ENCODE measurements at places on chromosomes 1 and 21.

DNA sequence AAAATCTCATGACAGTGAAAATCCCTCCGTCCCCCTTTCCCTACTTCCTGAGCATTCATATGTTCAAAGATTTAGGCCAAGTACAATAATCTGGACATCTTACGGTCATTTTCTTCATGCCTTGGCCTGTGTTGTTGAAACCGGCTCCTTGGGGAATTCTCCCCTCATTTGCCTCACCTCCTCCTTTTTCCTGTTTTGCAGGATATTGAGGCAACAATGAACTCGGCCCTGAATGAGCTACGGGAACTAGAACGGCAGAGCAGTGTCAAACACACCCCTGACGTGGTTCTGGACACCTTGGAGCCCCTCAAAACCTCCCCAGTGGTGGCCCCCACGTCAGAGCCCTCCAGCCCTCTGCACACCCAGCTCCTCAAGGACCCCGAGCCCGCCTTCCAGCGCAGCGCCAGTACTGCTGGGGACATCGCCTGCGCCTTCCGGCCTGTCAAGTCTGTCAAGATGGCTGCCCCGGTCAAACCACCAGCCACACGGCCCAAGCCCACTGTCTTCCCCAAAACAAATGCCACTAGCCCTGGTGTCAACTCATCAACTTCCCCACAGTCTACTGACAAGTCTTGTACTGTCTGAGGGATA is 9.3 kb upstream of the IKBKE start:
- DNase-seq: no peak

- DNase-seq: no peak
Measured at GRCh38 chr1:225468270-225469020, 40.6 kb upstream of the LBR start.

- DNase-seq: no peak
Measured at GRCh38 chr21:45630066-45630694, 13.3 kb upstream of the PCBP3 start.

DNA sequence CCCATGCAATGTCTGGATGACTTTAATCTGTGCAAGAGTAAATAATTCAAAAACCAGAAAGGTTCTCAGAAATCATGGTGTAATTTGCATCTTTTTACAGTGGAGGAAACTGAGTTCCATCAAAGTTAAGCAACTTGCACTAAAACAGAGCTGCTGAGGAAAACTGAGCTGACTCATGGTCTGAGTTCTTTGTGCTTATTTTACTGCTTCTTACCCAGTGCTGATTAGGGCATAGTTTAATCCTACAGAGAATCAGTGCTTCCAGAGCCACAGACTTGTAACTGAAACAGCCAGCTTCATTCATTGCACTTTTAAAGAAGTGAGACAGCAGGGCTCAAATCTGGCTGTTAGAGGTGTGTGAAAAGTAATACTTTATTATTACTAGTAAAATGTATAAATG is 10.9 kb upstream of the RWDD3 start:
- no peak for DNase-seq

GRCh38 chr1:31064718-31065309 is 703 bp downstream of the PUM1 start:
- DNase-seq: peak; percentile 33

- DNase-seq: no peak
Measured at GRCh38 chr21:43819511-43820405, 30.4 kb downstream of the RRP1 start.

- DNase-seq: no peak
Measured at GRCh38 chr1:45678489-45678888, 7.8 kb downstream of the GPBP1L1 start.

- no peak for DNase-seq
Measured at GRCh38 chr21:15620892-15621291, 108.9 kb upstream of the USP25 start.

DNA sequence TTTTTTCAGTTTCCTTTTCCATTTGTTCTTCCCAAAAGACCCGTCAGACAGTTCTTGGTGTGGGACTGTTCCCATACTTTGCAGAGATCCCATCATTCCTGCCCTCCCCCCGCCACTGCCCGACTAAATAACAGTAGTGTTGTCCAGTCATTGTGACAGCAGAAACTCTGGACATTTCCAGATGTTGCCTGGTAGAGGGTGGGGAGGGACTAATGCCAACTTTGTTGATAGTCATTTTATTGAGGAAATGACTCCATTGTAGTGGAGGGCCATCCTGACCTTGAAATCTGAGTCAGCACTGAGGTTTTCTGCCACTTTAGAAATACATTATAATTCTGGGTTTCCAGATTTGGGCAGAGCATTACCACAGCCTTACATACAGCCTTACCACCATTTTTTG is 85.4 kb downstream of the CEP350 start:
- no peak for DNase-seq

DNA sequence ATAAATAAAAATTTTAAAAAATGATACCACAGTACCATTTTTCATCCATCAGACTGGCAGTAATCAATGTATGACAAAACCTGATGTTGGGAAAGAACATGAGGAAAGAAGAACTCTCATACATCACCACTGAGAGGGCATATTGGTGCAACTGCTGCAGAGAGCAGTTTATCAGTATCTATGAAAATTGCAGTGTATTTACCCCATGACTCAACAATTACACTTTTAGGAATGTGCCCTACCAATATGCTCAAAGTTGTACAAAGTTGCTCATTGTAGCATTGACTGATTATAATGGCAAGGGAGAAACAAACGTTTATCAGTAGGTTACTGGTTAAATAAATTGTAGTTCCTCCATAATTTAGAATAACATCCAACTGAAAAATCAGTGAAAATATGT is 36.7 kb downstream of the CATSPERE start:
- no peak for DNase-seq

DNA sequence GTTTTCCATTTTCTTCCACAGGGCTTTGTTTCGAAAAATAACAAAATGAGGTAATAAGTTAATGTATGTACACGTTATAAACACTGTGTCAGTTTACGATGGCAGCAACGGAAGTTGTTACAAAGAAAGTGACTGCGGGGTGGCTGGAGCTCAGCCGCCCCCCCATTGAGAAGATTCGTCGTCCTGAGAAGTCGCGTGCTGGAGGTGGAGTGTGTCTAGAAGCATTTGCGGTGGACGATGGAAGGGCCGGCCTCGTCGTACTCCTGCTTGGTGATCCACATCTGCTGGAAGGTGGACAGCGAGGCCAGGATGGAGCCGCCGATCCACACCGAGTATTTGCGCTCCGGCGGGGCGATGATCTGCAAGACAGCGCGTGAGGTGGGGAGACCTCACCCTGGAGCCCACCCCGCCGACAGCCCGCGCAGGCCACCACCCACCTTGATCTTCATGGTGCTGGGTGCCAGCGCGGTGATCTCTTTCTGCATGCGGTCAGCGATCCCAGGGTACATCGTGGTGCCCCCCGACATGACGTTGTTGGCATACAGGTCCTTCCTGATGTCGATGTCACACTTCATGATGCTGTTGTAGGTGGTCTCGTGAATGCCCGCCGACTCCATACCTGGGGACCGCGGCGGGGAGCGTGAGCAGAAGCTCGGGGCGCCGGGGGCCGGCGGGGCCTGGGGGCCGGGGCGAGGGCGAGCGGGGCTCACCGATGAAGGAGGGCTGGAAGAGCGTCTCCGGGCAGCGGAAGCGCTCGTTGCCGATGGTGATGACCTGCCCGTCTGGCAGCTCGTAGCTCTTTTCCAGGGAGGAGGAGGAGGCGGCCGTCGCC is 2.4 kb downstream of the ACTA1 start:
- DNase-seq: no peak

- no peak for DNase-seq
Measured at GRCh38 chr1:41423511-41424191, 60.8 kb downstream of the EDN2 start.

- no peak for DNase-seq
Measured at GRCh38 chr1:184296466-184297243, 90.2 kb upstream of the C1orf21 start.

DNA sequence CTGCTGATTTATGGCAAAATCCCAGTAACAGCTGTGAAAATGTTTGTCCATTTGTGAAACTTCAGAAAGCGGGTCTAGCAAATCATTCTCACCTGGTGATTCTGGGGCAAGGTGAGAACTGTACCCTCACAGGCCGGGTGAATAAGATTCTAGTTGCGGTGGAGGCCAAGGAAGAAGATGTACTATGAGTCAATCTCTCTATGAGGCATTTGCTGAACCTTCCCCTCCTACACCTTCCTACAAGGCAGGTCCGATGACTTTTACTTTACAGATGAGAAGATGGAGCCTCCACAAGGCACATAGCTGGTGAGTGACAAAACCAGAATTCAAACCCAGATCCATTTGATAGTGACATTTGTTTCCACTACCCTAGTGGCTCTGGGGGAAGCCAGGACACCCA is 72.7 kb downstream of the BACH1 start:
- no peak for DNase-seq

GRCh38 chr1:206925106-206925736 is 3.5 kb upstream of the FCMR start:
- DNase-seq: peak; percentile 38

DNA sequence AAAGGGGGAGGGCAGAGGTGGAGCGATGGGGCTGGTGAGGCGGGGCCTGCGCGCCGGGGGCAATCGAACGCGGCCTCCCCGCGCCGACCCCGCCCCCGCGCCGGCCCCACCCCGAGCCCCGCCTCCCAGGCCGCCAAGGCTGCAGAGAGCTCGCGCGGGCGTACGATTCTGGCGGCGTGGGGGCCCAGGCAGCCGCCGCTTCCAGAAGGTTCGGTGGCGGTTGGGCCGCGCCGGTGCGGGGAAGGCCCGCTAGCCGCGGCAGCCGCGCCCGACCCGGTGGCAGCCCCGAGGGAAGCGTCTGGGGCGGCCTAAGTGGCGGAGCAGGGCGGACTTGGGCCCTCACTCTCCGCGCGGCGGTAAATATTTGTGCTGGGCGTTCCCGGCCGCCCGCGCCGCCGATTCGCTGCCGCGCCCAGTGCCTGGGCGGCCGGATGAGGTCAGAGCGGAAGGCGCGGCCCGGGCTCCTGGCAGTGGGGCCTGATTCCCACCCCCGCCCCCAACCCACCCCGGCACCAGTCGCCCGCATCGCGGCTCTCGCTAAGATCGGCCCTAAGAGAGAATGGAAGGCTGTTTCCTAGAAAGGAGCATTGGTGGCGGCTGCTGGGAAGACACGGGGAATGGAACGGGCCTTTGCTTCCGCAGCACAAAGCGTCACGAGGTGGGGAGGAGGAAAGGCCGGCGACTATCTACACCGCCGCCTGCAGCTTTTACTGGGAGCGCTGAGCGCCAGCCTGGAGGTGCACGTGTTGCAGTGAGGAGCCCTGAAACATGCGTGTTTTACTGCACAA is at the start of gene ACOT7:
Gene ACOT7, minus strand, starts transcription at position 368 of the 788 bp plus-strand sequence. CDS start 368 bp downstream, outside the sequence.
- peak; percentile 79 for DNase-seq

DNA sequence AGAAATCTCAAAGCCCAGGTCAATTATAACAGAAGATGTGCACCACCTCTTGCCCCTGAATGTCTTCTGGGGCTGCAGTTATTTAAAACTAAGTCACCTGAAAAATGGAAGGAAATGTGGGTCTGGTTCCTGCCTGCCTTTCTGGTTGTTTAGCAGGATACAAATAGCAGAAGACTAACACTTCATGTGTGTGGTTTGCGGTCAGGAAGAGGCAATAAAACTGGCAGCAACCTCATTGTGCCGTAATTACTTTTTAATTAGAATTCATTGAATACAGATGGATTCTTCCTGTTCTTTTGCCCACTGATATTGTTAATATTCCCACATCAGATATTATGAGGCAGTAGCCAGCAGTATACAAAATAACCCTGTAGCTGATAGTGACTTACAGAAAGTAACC is 345.7 kb downstream of the ZNF326 start:
- DNase-seq: no peak

GRCh38 chr1:82090104-82090503 is 289.4 kb downstream of the ADGRL2 start:
- no peak for DNase-seq

Data from HepG2 (cell line).